ENCODE measurements at places on chromosomes 16 and 17.
A peak's percentile ranks its signal among the peaks of the same experiment; 100 is the strongest.

- no peak for DNase-seq
These were observed 179.6 kb downstream of the CBLN1 start for GRCh38 chr16:49101997-49102396.

GRCh38 chr16:983044-984030 is 1.8 kb downstream of the SOX8 start:
- no peak for DNase-seq

GRCh38 chr17:1446201-1446600 is 9.8 kb downstream of the CRK start:
- no peak for DNase-seq

DNA sequence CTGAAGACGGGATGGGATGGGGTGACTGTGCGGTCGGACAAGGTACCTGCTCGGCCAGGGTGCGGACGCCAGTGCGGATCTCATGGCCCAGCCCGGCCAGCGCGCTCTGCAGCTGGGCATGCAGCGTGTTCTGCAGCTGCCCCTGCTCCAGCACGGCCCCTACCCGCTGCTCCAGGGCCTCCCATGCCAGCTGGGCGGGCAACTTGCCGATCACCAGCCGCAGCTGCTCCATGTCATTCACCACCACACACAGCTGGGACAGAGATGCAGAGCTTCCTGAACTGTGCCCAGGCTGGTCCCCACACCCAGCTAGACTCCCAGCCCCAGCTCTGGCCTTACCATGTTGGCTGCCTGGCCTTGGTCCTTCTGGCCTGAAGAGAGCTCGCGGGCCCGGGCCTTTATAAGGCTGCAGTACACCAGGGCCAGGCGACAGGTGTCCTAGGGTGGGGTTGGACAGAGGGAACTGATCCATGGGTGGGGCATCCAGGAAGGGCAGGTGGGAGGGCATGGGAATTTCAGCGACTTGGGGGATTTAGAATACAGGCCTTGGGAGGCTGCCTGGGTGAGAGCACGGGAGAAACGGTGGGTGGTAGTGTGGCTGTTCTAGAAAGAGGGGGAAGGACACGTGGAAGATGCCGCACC is 9.8 kb downstream of the UNC13D start:
- DNase-seq: peak; percentile 77

DNA sequence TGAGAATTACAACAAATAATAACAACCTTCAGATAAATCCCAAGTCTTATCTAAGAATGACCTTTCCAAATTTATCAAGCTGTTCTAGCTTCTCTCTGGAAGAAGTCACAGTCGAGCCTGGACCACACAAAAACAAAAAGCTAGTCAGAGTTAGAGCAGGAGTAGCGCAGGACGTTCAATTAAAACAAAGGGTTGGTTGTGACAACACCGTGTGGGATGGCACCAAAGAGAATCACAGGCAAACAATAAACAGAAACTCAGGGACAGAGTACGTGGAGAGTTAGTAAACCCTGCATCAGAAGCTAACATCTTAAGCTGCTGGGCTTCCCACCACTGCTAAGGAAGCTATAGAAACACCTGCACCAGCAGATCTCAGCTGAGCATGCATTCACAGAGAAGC is 23.8 kb downstream of the ARHGAP17 start:
- DNase-seq: no peak

- DNase-seq: no peak
These were observed 86.5 kb downstream of the SNX29 start for GRCh38 chr16:12063004-12063395.

GRCh38 chr17:37405955-37406634 is 541 bp downstream of the ACACA start:
- DNase-seq: no peak

DNA sequence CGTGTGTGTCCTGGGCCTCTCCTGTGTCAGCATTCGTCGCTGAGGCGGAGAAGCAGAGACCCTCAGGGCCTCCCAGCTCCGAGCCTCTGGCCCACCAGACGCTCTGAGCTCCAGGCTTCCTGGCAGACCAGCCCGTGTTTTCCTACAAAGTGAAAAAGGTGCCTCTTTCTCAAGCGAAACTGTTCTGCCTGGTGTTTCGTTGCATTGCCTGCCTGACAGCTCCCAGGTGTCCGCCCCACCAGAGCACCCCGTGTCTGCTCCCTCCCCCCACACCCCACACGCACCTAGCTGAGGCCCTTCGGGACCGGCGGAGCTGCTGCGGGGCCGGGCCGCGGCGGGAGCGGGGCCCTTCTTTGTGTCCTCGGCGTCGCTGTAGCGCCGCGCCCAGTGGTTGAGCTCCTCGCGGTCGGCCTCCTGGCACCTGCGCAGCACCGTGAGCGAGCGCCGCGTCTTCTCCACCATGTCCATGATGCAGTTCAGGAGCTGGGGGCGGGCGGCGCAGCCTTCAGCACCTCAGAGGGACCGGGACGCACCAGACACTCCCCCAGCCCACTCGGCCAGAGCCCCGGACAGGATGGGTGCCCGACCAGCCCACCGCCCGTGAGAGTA is 14.7 kb upstream of the PABPN1L start:
- no peak for DNase-seq

DNA sequence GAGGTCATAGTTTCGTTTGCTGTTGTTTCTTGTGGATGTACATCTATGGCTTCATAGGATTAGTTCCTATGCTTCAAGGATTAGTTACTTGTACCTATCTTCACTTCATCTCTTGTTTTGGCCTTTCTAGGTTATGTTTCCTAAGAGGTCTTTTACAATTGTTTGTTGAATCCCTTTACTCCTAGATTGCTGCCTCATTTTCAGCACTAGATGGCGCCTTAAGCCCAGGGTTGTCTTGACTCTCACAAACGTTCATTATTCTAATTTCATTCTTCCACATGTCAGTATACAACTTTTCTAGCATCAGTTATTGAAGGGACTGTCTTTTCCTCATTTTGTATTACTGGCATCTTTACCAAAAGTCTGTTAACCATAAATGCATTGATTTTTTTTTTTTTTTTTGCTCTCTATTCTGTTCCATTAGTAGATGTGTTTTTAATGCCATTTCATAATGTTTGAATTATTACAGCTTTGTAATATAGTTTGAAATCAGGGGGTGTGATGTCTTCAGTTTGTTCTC is 45.0 kb upstream of the NACA2 start:
- no peak for DNase-seq

- DNase-seq: no peak
These were observed 2.0 kb downstream of the GNAO1 start for GRCh38 chr16:56192986-56193945.

DNA sequence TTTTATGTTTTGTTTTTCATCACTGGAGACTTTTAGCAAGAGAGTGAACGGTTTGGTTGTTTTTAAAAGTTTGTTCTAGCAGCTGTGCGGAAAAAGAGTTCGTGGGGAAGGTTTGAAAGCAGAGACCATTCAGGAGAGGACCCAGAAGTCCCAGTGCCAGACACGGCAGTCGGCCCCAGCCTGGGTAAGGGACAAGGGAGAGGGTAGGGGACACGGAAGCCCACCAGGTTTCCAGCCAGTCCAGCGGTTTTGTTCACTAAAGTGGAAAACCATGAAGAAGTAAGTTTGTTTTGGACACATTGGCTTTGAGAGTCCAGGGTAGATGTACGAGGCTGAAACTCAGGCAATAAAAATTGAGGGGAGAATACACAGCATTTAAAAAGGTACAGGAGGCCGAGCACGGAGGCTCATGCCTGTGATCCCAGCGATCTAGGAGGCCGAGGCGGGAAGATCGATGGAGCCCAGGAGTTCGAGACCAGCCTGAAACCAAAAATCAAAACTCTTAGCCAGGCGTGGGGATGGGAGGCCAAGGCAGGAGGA is 56.8 kb upstream of the RPH3AL start:
- no peak for DNase-seq

GRCh38 chr17:69954241-69954925 is 120.6 kb upstream of the KCNJ16 start:
- DNase-seq: no peak

DNA sequence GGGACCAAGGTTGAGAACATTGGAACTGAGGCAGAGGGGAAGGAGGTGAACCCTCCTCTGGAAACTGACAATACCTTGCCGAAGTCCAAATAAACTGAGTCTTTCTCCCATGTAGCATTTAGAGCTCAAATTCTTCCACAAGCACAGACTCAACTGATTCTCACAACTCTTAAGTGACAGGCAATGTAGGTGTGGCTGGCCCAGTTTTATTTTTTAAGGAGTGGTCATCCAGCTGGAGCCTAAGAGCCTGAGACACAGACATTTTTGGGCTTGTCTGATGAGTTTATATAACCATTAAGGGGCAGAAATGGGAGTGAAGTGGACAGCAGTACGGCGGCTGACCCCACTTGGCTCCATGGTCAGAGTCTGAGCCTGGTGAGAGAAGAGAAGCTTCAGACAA is 10.8 kb downstream of the RCVRN start:
- DNase-seq: no peak

GRCh38 chr17:80827646-80828643 is 163.7 kb upstream of the CHMP6 start:
- DNase-seq: no peak

- DNase-seq: no peak
These were observed 21.0 kb downstream of the KSR1 start for GRCh38 chr17:27477050-27477888.

DNA sequence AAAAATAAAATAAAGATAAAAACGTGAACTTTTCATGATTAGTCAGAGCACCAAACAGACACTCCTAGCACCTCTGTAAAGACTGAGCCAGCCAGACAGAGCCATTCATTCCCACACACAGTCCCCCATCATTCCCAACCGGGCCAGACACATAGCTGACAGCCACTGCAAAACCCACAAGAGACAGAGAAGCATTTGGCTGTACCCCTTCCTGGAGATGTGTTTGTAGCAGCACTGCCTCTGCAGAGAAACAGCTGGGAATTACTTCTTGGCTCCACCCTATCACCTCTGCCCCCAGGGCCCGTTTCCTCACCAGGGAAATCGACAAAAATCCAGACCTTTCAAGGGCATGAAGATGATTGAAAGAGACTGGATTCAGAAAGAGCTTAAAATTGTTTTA is 46.4 kb downstream of the MYH11 start:
- DNase-seq: no peak

GRCh38 chr17:67224736-67225135 is 20.3 kb downstream of the HELZ start:
- no peak for DNase-seq

DNA sequence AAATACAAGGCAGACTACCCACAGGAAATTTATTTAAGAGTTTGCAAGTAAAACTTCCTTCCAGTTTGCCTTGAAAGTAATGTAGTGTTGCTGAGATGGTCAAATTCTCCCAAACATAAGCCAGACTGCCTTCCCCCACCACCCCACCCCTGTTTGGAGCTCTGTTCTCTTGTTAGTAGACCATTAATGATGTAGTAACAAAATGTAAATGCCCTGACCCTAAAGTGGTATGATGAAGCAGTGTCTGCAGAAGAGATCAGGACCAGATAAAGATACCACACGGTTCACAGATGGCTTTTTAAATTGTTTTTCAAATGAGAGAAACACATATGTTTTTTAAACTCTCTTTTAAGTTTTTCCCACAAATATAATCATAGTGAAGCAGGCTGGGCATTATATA is 136.4 kb upstream of the TMEM97 start:
- no peak for DNase-seq

DNA sequence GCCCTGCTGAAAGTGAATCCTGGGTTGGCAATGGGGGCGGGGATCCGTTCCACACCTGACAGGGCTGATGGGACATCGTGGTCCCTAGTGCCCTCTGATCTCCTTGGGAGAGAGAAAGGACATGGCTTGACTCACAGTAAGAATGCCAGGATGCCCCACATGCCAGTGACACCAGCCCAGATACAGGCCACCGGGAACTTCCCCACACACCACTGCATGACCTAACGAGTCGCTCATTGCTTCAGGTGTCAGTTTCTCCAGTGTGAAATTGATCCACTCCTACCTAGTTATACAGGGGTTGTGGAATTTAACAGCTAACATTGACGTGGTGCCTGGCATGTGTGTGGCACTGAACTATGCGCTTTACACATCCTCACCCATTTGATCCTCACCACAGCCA is 7.5 kb downstream of the CD300LG start:
- DNase-seq: no peak

DNA sequence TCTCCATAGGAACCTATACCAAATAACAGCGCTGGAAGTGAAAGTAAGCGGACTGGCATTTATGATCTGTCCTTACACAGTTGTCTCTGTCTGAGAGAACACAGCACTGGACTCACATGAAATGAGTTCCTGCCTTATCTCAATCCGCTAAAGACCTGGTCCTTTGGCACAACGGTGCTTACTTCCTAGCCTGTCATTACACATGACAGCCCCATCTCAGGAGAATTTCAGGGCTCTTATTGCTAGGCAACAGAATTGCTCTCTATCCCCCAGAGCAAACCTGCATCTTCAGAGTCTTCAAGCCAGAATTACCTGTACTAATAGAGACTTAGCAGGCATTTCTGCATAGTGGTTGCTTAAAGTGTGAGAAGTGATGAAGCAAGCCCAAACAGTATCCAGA is 4.3 kb downstream of the KCNJ2 start:
- DNase-seq: no peak

- DNase-seq: no peak
These were observed 16.7 kb upstream of the SLC12A3 start for GRCh38 chr16:56848029-56848936.

DNA sequence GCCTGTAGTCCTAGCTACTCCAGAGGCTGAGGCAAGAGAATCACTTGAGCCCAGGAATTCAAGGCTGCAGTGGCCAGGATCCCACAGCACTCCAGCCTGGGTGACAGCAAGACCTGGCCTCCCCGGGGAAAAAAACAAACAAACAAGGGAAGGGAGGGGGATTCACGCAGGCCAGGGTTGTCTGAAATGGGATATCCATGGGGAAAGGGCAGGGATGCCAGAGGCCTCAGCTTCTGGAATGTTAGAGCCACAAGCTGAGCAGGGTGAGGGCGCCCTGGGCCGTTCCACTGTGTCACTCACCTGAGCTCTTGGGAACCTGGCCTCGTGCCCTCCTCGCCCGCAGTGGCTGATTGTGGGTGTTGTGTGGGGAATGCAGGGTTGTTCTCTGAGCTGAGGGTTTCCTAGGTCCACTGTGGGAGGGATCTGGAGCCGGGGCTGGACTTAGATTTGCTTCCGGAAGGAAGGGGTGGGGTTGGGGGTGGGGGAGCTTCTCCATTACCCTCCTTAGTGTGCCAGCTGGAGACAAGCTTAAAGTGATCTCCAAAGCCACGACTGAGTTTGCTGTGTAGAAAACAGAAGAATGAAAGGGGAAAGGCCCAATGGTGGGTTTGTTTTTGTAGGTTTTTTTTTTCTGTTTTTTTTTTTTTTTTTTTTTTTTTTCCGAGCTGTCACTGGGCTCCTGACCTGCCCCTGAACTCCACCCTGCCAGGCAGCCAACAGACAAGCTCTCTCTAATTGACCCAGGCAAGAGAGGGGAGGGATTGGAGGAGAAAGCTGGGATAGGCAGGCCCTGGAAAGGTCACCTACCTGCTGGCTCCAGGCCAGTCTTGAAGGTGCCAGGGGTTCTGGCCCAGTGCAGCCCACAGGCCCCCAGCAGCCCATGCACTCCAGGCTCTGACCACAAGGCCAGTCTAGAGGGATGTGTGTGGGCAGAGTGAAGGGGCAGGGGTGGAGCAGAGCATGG is at the start of gene SULT1A1:
SULT1A1 (minus strand) TSS at position 414 of the 964 bp plus-strand sequence. CDS start 1,189 bp downstream, outside the sequence.
- DNase-seq: peak; percentile 40

GRCh38 chr17:42720996-42721583 is 23.8 kb downstream of the EZH1 start:
- peak; percentile 71 for DNase-seq
